ENCODE measurements at places on chromosomes 7 and 10. TPM values are rescaled to one million over a fixed set of nuclear protein-coding genes. Genes with fewer than 3 reads are reported as not detected.

DNA sequence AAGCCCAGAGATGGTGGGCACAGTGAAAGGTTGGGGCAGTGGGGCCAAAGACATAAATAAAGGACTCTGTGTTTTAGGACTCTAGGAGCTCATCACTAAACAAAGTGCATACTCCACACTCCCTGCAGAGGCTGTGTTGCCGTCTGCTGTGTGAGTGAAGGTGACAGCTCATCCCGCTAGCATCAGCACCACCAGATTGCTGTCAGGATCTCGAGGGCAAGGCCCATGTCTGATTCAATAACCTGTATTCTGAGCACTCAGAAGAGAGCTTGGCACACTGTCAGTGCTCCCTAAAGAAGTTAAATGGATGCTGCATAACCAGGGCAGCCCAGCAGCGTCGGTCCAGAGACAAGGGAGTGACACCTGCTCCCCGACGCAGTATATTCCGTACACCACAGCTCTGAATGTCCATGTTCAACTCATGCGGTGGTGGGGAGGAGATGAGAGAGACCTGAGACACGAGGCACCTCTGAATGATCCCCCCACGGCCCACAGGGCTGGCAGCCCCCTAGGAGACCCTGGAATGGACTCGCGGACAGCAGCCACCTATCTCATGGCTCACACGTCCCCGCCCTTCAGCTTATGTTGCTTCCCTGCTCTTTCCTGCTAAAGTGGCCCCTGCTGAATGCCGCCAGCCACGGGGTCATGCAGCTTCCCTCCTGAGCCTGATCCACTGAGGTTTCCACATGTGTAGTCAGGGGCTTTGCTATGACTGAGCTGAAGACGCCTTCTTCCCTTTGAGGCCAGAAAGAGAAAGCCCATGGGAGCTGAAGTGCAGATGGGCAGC, 132.7 kb upstream of the KCNMA1 start:
- DNase-seq, result no peak

DNA sequence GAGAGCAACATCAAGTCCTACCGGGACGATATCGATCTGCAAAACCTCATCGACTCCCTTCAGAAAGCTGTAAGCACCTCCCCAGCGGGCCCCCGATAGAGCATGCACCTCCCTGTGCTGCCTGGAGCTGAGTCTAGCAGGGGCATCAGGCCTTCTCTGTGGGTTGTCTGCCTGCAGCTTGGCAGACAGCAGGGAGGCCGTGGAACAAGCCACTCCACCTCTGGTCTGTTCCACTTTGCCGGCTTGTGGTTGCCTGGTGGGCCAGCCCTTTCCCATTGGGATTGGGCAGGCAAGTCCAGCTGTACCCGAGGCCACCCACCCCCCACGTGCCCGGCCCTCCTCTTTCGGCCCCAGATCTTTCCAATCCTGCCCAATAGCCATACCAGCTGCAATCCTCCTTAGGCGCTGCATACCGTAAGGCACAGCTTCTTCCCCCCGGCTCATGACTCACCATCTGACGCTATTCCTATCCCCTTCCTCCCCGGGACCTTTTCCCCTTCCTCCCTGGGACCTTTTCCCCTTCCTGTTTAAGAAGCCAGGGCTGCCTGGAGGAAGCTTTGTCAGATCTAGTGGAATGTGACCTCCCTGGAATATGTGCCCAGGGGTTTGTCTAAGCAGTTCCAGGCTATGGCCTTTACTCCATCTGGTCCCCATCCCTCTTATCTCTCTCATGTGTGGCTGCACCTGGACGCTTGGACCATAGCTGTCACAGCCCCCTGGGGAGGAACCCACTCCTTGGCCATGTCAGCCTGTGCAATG, 28.1 kb upstream of the SH2D4B start:
- no peak for DNase-seq

DNA sequence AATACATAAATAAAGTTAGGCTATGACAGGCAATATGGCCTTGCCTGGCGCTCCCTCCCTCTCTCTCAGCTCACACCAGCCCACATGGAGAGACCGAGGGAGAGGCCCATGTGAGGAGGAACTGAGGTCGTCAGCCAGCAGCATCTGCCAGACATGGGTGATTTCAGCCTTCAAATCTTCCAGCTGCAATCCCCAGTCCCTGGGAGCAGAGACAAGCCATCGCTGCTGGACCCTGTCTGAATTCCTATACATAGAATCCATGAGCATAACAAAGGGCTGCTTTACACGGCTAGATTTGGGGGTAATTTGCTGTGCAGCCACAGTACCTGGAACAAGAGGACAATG, 35.6 kb downstream of the ANKRD16 start:
- DNase-seq, result no peak

DNA sequence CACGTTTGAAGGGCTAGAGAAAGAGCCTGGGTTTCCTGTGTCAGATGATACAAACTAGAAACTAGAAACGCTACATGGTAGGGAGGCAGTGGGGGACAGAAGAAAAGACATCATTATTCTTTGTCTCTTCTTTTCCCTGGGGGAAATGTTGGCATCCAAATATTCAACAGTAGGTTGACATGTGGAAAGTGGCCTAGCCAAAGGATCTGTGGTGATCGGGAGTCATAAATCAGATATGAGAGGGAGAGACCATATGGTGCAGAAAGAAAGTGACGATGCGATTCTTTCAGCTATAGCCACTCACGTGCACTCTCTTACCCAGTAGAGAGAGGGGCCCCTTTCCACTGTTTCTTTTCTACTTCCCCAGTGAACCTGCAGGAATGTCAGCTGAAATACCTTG, 964.7 kb downstream of the LRMDA start:
- DNase-seq, result no peak

DNA sequence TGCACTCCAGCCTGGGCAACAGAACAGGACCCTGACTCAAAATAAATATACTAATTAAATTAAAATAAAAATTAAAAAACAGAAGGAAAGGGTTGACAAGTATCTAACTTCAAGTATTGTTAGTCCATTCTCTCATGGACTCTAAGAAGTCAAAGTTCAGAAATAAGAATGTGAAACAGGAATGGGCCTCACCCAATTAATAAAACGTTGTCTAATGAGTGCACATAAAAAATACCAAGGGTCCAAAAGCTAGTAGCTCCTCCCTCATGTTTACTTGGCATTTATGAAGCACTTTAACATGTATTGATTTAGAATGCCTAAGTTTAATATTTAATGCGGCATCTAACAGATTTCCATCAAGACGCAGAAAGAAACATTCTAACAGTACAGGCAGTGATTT, 18.9 kb downstream of the FAM171A1 start:
- no peak for DNase-seq

DNA sequence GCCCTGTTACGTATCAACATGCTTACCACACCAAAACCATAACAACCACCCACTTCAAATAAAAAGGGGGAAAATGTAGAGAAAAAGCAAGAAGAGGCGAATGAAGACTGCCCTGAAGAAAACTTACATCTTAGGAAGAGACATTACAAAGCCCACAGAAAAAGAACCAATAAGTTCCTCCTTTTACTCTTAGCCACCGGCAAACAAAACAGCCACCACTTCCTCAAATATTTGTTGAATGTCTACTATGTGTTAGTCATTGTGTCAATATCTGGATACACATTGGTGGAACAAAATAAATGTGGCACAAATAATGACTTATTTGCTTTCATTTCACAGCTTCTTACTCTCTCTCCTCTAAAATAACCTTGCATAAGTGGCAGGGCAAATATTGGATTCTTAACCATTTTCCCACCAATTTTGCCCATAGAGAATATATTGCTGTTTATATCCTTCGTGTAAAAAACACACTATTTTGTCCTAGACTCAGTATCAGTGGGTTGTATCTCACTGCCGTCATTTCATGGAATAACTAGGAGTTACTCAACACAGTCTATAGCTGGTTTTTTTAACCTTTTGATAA, 106.8 kb downstream of the ANK3 start:
- DNase-seq, result peak; percentile 85

DNA sequence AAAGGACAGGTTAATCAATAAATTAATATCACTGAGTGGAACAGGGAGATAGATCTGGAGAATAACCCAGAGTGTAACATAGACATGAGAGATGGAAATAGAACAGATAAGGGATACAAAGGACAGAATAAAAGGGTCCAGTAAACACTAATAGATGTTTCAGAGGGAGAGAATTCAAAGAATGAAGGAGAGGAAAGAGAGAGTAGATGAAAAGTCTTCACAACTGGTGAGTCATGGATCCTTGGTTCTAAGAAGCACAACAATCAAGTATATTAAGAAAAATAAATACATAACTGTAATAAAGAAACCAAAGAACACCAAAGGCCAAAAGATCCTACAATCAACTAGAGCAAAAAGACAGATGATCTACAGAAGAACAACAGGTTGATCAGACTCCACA, 66.3 kb downstream of the BEND7 start:
- DNase-seq, result no peak

DNA sequence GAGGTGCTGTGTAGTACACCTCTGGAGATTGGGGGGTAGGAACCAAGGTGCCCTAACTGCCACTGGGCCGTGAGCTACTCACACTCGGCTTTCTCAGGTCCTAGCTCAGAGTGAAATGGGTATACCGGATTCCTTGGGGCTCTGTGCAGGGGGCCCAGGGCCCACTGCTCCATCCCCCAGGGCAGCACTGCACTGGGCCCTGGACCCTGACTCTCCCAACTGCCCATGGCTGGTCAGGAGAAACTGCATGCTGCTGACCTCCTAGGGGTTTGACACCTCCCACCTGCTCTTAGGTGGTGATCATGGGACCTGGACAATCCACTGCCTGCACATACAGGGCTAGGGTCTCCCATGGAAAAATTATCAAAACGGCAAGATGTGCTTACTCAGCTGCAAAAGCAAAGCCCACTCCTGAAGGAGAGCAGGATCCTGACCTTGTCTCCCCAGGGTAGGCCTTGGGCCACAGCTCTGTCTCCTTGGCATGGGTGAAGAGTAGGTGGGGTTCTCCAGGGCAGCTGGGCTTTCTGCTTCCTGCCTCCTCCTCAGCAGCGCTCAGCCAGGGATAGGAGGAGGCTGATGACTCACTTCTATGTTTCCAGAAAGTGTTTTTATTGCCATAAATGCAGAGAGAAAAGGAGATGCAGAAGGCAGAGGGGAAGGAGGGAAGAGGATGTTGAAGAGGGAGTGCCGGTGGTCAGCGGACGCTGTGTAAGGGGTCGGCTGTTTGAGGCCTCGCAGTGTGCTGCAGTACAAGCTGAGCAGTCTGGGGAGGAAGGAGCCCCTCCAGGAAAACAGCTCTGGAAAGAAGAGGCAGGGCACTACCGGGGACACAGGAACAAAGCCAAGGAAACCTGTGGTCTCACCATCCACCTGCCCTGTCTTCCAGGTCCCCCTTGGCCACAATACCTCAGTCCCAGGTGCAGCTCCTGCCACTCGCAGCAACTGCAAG, 107.8 kb downstream of the ARHGAP22 start:
- DNase-seq, result peak; percentile 77

DNA sequence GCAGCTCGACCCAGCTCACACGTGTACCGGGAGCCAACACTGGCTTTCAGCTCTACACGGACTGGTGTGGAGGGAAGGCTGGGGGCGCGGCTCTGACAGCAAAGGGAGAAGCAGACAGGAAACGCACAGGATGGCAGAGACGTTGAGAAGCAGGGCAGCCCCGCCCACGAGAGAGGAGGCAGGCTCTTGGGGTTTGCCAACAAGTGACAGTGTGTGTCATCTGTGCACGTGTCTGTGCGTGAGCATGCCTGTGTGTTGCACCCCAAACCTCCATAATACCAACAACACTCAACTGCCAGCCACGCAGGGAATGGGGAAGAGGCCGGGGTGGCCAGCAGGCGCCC, 64.4 kb upstream of the PDGFA start:
- DNase-seq, result no peak

GRCh38 chr10:95832216-95833041, 75.3 kb upstream of the CC2D2B start:
- DNase-seq, result no peak

GRCh38 chr10:128365156-128365725, 239.0 kb upstream of the MKI67 start:
- DNase-seq, result no peak

- no peak for DNase-seq
Observed at GRCh38 chr7:45001826-45002225, 1.8 kb downstream of the CCM2 start.

GRCh38 chr7:85336086-85336485, 149.2 kb upstream of the SEMA3D start:
- DNase-seq, result no peak

DNA sequence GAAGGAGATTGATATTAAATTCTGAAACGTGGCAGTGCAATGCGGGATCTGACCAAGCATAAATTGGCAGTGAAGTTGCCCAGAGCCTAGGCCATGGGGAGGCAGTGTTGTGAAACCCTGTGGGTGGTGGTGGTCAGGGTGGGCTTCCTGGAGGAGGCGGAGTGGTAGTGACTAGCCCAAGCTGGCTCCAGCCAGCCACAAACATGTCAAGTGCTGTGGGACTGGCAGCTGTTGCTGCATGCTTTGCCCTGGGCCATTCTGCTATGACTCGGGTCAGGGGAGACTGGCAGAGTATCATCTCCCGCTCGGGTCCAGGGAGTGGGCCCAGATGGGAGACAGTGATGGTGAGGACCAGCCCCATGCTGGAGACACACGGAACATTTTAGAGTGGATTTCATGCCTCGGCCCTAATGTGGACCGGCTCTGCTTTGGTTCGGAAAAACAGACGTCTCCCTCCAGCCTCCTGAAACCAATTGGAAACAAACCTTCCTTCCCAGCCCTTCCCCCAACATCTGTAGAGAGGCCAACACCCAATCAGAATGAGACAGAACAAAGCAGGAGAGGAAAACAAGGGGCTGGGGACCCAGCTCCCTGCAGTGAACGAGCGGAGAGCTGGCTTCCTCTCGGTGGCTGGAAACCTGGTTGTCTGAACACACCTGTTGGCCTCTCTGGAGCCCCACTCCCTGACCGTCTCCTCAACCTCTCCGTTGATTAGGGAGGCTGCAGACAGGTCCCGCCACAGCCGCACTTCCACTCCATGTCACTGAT, 58.2 kb downstream of the TMEM270 start:
- DNase-seq, result no peak

DNA sequence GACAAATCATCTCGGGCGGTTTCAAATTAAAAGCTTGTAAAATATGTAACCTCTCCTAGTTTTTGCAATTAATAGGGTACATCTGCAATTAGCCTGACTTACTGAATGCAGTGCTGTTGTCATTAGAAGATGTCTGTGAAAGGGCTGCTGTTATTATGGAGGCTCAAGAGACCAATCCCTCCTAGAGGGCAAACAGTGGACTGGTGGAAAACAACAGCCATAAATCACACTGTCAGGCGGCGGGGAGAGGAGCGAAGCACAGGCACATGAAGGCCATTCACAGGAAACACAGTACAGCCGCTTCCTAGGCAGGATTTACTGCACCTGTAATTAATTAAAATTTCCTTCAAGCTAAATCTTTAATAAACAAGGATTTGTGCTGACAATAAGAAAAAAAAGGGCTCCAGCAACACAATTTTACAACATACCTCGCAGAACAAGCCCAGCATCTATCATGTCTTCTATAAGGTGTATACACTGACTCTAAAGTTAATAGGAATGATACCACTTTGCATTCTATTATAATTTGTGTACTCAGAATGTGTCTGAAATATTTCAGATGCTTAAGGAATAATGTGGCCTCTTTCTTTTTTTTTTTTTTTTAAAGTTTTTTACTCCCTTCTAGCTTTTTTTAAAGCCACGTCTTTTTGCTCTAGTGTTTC, 50.7 kb downstream of the ERCC6 start:
- DNase-seq, result no peak

GRCh38 chr10:18185621-18186020, 45.4 kb downstream of the CACNB2 start:
- DNase-seq, result no peak

The MMRN2 gene
- 1.9 TPM for total RNA-seq

The ADAMTS14 gene
- total RNA-seq, result 2.7 TPM

The AKR1E2 gene
- total RNA-seq, result not detected

Data from LHCN-M2 (cell line).